ENCODE measurements at places on chromosomes 5 and 9.

DNA sequence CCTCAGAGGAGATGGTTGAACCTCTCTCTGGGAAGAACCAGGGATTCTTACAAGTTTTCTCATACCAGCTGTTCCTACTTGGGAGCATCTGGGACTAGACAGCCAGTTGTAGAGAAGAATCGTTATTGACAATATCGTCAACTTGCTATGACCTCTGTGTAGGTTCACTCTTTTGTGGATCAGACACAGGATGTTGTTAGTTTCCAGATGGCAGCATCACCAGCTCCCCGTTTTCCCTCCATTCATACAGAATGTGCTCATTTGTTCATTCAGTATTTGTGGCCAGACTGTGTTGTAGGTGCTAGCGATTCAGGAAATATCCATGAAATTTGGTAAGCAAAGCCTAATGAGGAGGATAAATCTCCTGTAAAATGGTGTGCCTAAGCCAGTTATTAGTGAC is 3.7 kb downstream of the PDE8B start:
- DNase-seq, result no peak

DNA sequence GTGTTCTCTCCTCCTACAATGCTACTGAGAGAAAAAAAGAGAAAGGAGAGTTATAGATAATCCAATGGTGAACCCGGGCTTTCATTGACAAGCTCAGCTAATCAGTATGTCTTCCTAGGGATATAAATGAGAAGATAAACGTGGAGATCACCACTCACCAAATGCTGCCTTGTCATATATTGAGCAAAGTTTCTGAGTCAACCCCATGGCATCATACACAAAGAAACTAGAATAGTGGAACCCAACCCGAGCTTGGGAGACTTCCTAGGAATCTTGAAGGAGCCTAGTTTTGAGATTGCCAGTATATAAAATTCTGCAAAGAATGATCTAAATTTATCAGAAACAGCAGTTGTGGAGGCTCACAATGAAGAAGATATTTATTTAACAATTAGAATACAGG is 47.8 kb downstream of the PTPN3 start:
- DNase-seq, result no peak

DNA sequence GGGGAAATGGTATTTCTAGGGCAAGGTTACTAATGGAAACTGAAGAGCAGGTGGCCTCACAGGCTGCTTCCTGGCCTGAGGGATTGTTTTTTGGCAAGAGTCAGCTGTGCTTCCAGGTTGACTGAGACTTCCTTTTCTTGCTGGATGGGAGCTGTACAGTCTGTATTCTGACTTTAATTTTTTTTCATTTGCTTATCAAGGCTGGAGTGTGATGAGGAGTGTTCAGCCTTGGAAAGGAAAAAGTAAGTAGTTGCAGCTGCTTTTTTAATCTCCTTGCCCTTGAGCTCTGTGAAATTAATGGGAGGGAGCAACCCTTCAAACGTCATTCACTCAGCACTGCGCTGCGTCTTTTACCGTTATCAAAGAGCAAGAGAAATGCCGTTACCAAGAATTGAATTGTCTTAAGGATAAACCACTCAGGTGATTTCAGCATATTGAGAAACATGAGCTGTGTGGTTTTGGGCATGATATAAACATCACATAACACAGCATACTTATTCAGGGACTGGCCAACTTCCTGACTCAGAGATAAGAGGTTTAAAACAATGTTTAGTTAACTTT is 47.6 kb downstream of the AQP7 start:
- no peak for DNase-seq

- DNase-seq, result no peak
Observed at GRCh38 chr5:56676091-56676768, 139.1 kb upstream of the MAP3K1 start.

GRCh38 chr5:135708481-135709207 is 125.8 kb upstream of the SLC25A48 start:
- no peak for DNase-seq

GRCh38 chr9:17967731-17968130 is 388.9 kb downstream of the SH3GL2 start:
- no peak for DNase-seq

- DNase-seq, result no peak
Observed at GRCh38 chr5:63125862-63126261, 547.2 kb downstream of the LRRC70 start.

DNA sequence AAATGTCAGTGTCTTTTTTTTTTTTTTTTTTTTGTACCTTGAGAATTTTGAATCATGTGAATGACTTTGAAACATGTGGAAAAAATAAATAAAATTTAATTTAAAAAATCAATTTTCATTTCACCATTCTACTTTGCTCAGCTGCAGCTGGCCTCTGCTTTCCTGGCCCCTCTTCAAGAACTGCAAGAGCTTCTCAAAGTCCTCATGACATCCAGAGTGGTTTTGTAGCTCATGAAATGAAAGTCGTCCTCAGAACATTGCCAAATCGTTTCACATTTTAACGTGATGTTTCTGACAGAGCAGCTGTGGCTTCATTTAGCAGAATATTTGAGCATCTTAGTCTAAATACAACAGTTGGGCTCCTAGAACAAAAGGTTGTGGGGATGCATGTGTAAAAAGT is 47.9 kb upstream of the TMEM215 start:
- DNase-seq, result no peak

- no peak for DNase-seq
Observed at GRCh38 chr5:132136906-132137305, 63.3 kb downstream of the CSF2 start.

GRCh38 chr5:2522372-2522771 is 229.1 kb downstream of the IRX2 start:
- no peak for DNase-seq

DNA sequence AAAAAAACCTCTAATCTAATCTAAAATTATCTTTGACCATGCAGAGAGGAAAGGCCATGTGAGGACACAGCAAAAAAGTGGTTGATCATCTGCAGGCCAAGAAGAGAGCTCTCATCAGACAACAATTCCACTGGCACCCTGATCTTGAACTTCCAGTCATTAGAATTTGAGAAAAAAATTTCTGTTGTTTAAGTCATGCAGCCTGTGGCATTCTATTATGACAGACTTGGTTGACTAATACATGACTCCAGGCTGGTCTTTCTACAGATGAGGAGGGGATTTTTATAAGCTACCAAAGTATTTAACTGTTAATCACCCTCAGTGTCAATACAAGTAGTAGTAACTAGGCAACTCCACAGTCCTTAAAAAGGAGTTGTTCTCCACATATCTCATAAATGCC is 358.5 kb upstream of the RGMB start:
- no peak for DNase-seq
